ENCODE measurements at places on chromosomes 5 and 9.

DNA sequence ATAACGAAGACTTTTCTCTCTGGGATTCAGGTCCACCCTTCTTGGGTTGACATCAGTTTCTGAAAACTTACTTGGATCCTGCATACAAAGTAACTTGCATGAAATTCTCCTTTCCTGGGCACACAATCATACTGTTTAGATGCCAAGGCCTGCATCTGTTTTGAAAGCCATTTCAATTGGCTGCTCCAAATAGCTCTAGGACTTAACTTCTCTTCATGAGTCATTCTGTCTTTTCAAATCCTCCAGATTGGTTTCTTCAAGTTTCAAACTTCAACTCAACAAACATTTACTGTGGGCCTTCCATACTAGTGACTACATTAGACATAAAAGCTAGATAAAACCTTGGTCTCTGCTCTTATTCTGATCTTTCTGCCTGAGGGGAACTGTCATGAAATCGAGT, 54.8 kb upstream of the HMHB1 start:
- no peak for ATAC-seq

GRCh38 chr5:95053253-95053652, 231.6 kb downstream of the MCTP1 start:
- no peak for ATAC-seq

- ATAC-seq: peak; percentile 100
Observed at GRCh38 chr5:114449860-114450421, 88.1 kb downstream of the KCNN2 start.

- ATAC-seq: no peak
Observed at GRCh38 chr5:25150819-25151218, 506.0 kb upstream of the CDH10 start.
